ENCODE measurements at places on chromosomes 4 and X. TPM values are rescaled to one million over a fixed set of nuclear protein-coding genes. Genes with fewer than 3 reads are reported as not detected.

- DNase-seq: no peak
These were observed 794.7 kb downstream of the RAB28 start for GRCh38 chr4:12689457-12689856.

- no peak for DNase-seq
These were observed 23.2 kb upstream of the AASDH start for GRCh38 chr4:56410247-56411062.

GRCh38 chr4:184383497-184384055, 90.8 kb downstream of the IRF2 start:
- no peak for DNase-seq

GRCh38 chrX:115344885-115345614, 55.5 kb downstream of the LUZP4 start:
- no peak for DNase-seq

- DNase-seq: no peak
These were observed 475.6 kb downstream of the PCDH10 start for GRCh38 chr4:133624744-133625143.

DNA sequence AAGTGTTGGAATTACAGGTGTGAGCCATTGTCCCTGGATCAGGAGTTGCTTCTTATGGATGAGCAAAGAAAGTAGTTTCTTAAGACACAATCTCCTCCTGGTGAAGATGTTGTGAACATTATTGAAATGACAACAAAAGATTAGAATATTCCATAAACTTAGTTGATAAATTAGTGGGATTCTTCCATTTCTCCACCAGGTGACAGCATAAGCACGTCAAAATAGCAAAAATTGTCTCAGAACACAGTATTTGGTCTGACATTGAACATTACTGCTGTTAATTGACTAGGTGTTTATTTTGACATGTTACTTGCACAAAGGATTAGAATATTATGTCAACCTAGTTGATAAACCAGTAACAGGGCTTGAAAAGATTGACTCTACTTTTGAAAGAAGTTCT, 21.6 kb downstream of the CLDN34 start:
- DNase-seq: no peak

GRCh38 chr4:163590619-163591264, 96.3 kb downstream of the TMA16 start:
- DNase-seq: no peak

DNA sequence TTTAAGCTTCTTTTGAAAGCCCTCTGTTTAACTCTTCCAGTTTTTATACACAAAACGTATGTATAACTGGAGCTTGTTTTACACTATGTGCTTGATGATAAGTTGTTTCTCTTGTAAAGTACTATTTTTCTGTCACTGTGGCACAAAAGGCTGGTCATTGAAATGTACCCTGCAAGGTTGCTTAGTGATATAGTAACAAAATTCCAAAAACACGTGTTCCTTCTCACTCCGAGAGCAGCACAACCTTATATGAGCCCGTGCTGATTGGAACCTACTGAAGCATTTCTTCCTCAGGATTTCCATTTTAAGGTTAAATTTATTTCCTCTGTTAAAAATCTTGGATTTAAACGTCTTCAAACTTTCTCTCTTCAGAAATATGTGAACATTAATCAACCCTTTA, 772.9 kb upstream of the TENM3 start:
- no peak for DNase-seq

DNA sequence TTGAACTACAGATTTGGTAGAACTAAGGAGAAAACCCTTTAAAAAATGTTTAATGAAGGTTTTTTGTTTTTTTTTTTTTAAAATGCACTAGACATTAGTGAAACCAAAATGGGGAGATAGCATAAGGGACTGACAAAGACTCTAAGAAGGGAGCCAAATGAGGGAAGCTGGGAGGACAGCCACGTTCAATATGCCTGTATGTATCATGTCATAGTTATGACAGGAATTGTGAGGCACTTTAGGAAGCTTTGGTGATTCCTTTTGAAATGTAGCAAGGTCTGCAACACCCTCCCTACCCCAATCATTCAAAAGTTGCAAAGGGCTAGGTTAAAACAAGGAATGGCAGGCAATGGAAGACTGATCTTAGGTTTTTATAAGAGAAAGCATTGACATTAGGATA, 526.0 kb downstream of the TLL1 start:
- no peak for DNase-seq

DNA sequence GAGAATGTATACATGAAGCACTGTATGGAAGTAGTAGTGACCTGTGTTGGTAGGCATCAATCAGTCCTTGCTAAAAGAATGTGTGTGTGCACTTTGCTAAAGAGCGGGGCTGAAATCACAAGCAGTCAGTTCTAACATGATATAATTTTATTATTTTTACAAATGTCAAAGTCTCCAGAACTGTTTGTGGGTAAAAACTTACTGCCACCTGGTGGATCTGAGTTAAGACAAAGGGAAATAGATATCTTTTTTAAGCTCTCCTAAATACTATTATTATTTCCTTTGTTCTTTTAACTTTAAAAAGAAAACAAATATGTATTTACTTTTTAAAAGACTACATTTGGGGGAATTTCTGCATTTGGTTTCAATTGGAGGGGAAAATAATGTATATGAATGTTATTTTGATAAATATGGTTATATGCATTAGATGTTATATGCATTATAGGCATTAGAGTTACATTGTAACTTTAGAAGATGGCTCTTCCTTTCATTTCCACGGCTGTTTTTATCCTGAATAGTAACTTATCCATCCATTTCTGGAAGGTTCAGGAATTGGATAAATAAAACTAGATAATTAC, 7.8 kb upstream of the CLOCK start:
- DNase-seq: no peak

The SSX1 gene
- total RNA-seq: not detected

The AFP gene
- total RNA-seq: not detected

The TBC1D14 gene
- 44.5 TPM for total RNA-seq

The RAI2 gene
- not detected for total RNA-seq

The CSAG1 gene
- not detected for total RNA-seq

The TTC29 gene
- total RNA-seq: not detected

The DNAAF6 gene
- total RNA-seq: not detected

The GUCY1B1 gene
- total RNA-seq: not detected
